Uterus (tissue), 4 donors: ENCODE measurements at places on chromosomes 1 and 21. TPM values are rescaled to one million over a fixed set of nuclear protein-coding genes. Genes with fewer than 3 reads are reported as not detected.
A peak's percentile ranks its signal among the peaks of the same experiment; 100 is the strongest.

GRCh38 chr1:116534014-116534739 lies 36.6 kb downstream of the CD58 start:
- H3K4me1 ChIP-seq = no peaks in the 10 kb centered on the region
- H3K27me3 ChIP-seq = no peaks in the 10 kb centered on the region
- H3K4me3 ChIP-seq = no peak overlapping the region
- DNase-seq = no peak

- no peaks in the 10 kb centered on the region for H3K4me1 ChIP-seq
- no peak overlapping the region for H3K27ac ChIP-seq
- DNase-seq = no peak
Observed at GRCh38 chr1:3153197-3153596, 84.2 kb downstream of the PRDM16 start.

DNA sequence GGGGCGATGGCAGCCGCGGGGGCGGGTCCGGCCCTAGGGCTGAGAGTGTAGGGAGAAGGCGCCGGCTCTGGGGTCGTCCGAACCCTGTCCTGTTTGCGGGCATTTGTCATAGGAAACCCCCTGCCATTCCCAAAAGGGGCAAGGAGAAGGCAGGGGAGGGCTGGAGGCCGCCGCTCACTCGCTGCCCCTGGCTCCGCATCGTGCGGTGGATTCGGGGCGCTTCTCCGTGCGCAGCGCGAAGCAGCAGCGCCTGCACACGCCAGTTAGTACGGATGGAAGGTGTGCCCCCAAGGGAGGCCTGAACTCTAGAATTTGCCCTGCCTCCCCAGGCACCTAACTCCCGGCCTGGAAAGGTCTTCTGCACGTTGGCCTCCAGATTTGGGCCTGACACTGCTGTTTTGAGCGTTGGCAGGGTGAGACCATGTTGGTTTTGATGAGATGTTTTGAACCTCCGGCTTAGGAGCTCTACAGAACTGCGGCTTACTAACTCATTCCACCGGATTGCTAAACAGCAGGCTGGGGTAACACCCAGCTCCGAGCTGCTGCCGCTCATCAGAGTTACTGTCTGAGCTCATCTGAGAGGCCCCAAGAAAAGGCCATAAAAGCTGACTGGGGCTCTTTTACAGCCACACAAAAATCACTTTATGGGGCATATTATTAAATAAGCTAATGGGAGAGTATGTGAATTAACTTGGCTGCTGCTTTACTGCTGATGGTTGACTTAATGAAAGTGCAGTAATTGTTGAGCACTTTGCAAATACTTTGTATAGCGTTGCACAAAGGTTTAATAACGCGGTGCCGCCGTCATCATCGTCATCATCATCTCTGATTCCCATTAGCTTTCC lies 987 bp downstream of the GPR137B start:
- H3K27me3 ChIP-seq = no peaks in the 10 kb centered on the region
- peak overlapping the region; percentile 55 for H3K4me3 ChIP-seq
- peak overlapping the region; percentile 56 for H3K27ac ChIP-seq
- DNase-seq = no peak
- H3K4me1 ChIP-seq = no peaks in the 10 kb centered on the region
- no peaks in the 10 kb centered on the region for H3K36me3 ChIP-seq

DNA sequence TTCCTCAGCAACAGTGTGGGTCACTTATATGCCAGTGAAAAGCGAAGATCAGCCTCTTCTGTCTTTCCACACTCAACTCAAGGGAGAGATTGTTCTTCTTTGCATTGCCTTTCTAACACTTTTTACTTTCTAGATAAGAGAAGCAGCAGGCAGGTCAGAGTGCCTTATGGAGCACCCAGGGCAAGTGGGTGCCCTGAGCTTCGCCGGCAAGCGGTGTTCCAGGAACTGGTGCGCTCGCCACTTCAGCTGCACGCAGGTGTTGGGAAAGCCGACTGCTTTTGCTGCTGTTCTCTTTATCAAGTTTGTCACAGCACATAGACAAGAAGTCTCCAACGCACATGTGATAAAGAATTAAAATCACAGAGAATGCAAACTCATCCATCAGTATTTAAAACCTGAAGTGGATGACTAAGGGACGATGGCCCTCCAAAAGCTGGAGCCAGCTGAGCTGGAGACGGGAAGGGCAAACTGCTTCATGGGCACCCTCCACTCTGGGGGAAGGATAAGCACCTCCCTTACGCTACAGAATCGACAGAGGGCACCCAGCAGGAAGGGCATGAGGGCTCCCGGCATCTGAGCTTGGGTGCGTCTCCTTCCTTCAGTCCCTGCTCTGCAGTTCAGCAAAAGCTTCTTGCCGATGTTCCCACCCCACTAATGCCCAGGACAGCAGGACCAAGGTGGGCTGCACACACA lies 20.7 kb downstream of the UBE2G2 start:
- H3K4me3 ChIP-seq = no peak overlapping the region
- no peaks in the 10 kb centered on the region for H3K4me1 ChIP-seq
- H3K27ac ChIP-seq = no peak overlapping the region
- no peaks in the 10 kb centered on the region for H3K36me3 ChIP-seq
- DNase-seq = no peak
- H3K27me3 ChIP-seq = no peaks in the 10 kb centered on the region

- H3K27ac ChIP-seq = no peak overlapping the region
- no peak for DNase-seq
- no peaks in the 10 kb centered on the region for H3K27me3 ChIP-seq
- no peaks in the 10 kb centered on the region for H3K4me1 ChIP-seq
Observed at GRCh38 chr1:178238722-178239510, 145.0 kb downstream of the RASAL2 start.

DNA sequence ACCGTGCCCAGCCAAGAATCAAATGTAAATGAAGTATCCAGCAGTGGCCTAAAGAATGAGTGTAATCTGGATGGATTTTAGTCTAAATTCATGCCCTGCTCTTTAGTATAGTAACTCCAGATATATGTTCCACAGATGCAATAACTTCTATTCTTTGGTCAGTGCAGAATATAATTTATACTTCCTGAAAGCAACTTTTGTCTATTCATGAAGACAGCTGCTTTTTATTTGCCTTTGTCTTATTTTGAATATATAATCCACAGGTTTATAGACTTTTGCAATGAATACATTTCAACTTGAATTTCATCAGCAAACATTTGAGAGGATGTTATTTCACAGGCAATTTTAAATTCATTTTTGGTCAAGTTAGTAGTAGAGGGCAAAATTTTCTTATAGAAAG lies 54.4 kb downstream of the CDC42BPA start:
- H3K27me3 ChIP-seq = no peaks in the 10 kb centered on the region
- no peak overlapping the region for H3K27ac ChIP-seq
- no peak overlapping the region for H3K4me3 ChIP-seq
- no peak for DNase-seq

DNA sequence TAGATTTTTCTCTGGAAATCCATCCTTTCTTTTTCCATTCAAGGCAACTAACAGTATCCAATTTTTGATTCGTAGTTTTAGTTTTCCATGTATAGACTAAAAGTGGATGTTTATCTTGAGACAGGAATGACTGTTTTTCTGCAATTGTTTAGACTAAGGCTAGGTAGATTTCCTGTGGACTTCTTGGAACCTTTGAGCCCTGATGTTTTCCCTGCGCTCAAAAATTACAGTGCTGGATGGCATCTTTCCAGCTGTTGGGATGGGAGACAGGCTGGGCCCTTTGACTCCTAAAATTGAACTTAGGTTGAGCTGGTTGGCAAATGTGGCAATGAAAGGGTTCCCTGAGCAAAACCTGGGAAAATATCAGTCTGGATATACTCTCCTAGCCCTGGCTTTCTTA lies 180.4 kb downstream of the DHRS3 start:
- DNase-seq = no peak
- H3K4me3 ChIP-seq = no peak overlapping the region
- H3K36me3 ChIP-seq = no peaks in the 10 kb centered on the region
- peaks cover 17% of the 10 kb centered on the region for H3K4me1 ChIP-seq
- no peak overlapping the region for H3K27ac ChIP-seq
- no peaks in the 10 kb centered on the region for H3K27me3 ChIP-seq

GRCh38 chr1:171142416-171143385 lies 42.4 kb upstream of the FMO2 start:
- H3K4me3 ChIP-seq = no peak overlapping the region
- no peaks in the 10 kb centered on the region for H3K36me3 ChIP-seq
- DNase-seq = peak; percentile 36
- H3K4me1 ChIP-seq = peaks cover 4% of the 10 kb centered on the region
- no peaks in the 10 kb centered on the region for H3K27me3 ChIP-seq
- peak overlapping the region; percentile 76 for H3K27ac ChIP-seq

DNA sequence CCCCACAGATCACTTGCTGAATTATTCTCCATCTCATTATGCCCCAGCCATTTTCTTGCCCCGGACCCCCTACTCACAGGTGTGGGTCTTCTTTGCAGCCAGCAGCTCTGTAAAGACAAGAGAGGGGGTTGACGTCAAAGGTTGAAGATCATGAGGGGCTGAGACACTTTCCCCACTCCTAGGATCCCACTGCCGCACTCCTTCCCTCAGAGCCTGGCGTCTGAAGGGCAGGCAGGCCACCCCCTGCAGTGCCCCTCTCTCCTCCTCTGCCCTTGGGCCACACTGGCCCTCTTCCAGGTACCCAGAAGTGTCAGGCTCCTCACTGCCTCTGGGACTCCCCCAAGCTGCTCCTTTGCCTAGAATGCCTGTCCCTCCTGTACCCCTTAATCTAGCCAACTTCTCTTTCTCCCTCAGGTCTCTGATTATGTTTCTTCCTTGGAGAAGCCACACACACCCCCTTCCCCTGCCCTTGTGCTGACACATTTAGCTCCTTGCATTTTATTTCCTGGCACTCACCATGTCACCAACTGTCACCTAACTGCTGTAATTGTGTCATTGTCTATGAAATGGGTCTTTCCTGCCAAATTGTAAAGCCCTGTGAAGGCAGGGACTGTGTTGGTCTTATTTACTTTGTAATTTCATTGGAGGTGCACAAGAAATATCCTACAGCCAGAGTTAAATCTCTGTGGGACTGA lies 2.1 kb downstream of the RORC start:
- no peak for DNase-seq
- H3K4me1 ChIP-seq = no peaks in the 10 kb centered on the region
- no peak overlapping the region for H3K27ac ChIP-seq
- H3K27me3 ChIP-seq = no peaks in the 10 kb centered on the region

DNA sequence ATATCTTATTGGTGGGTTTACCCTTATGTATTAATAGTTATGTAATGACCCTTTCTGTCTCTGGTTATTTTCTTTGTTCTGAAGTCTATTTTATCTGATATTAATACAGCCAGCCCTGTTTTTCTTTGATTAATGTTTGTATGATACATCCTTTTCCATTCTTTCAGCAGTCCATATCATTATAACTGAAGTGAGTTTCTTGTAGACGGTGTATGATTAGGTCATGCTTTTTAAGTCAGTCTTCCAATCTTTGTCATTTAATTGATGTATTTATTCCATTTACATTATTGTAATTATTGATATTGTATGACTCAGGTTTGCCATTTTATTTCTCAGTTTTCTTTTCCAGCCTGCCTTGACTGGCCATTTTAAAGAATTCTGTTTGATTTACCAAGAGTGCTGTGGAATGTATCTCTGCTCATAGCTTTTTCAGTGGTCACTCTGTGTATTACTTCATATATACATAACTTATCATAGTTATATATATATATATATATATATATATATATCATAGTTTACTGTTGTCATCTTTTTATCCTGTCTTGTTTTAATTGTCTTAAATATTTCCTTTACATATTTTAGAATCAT lies 10.5 kb downstream of the RAB4A start:
- no peak overlapping the region for H3K4me3 ChIP-seq
- no peak overlapping the region for H3K27ac ChIP-seq
- H3K4me1 ChIP-seq = no peaks in the 10 kb centered on the region
- no peak for DNase-seq

GRCh38 chr21:28768753-28769152 lies 223.9 kb downstream of the LTN1 start:
- peaks cover 3% of the 10 kb centered on the region for H3K4me1 ChIP-seq
- H3K27ac ChIP-seq = no peak overlapping the region
- H3K36me3 ChIP-seq = no peaks in the 10 kb centered on the region
- H3K27me3 ChIP-seq = no peaks in the 10 kb centered on the region

GRCh38 chr1:153880962-153881361 lies 41.8 kb downstream of the GATAD2B start:
- no peaks in the 10 kb centered on the region for H3K27me3 ChIP-seq
- no peak overlapping the region for H3K27ac ChIP-seq
- H3K4me3 ChIP-seq = no peak overlapping the region
- no peaks in the 10 kb centered on the region for H3K36me3 ChIP-seq

- DNase-seq = no peak
- H3K4me1 ChIP-seq = peaks cover 5% of the 10 kb centered on the region
- no peak overlapping the region for H3K4me3 ChIP-seq
- no peaks in the 10 kb centered on the region for H3K36me3 ChIP-seq
Observed at GRCh38 chr21:44774972-44775371, 26.6 kb downstream of the UBE2G2 start.

DNA sequence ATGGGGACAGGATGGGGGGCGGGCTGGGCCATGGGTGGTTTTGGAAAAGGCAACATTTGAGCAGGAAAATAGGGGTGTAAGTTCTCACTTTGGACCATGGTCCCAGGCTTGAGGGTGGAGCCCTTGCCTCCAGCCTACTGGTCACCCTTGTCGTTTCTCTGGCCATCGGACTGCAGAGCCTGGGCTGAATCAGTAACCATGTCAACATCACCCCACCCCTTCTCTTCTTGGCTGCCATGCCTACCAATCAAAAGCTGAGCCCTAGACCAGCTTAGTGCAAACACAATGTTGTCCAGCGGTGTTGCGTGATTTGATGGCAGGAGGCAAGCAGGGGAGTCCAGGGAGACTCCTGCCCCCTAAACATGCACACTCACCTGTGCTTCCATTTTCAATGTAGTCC lies 231.0 kb upstream of the KAZN start:
- H3K27ac ChIP-seq = no peak overlapping the region
- DNase-seq = no peak
- H3K36me3 ChIP-seq = no peaks in the 10 kb centered on the region

GRCh38 chr1:34358636-34359035 lies 181.9 kb downstream of the C1orf94 start:
- no peak for DNase-seq
- no peaks in the 10 kb centered on the region for H3K4me1 ChIP-seq
- H3K27me3 ChIP-seq = no peaks in the 10 kb centered on the region
- H3K4me3 ChIP-seq = no peak overlapping the region
- H3K36me3 ChIP-seq = no peaks in the 10 kb centered on the region

The APOBEC4 gene
- total RNA-seq = not detected

The TDRD5 gene
- not detected for total RNA-seq

The RAB7B gene
- 5.9 TPM for total RNA-seq

The UBE2U gene
- not detected for total RNA-seq

The CACHD1 gene
- total RNA-seq = 19.2 TPM

The CCDC18 gene
- total RNA-seq = 6.2 TPM

The KRTAP21-2 gene
- total RNA-seq = not detected

The PTGFR gene
- total RNA-seq = 64.0 TPM

The LCE2C gene
- total RNA-seq = not detected

The FMO5 gene
- total RNA-seq = 3.9 TPM

The PLPPR4 gene
- total RNA-seq = 9.6 TPM

The RPAP2 gene
- 67.5 TPM for total RNA-seq

The HENMT1 gene
- total RNA-seq = 1.3 TPM

The NPHS2 gene
- not detected for total RNA-seq

The NEGR1 gene
- 42.9 TPM for total RNA-seq
